ENCODE measurements at places on chromosomes 13 and 19. TPM values are rescaled to one million over a fixed set of nuclear protein-coding genes. Genes with fewer than 3 reads are reported as not detected.

KLK10 gene
- not detected for total RNA-seq

JUNB gene
- total RNA-seq, result 176 TPM

SCN1B gene
- 15.8 TPM for total RNA-seq

SLAIN1 gene
- total RNA-seq, result 16.3 TPM

METTL21C gene
- total RNA-seq, result not detected

MAP3K10 gene
- total RNA-seq, result 9.6 TPM

LIN7B gene
- total RNA-seq, result 6.4 TPM

ELAVL3 gene
- total RNA-seq, result under 0.01 TPM

SERTM1 gene
- not detected for total RNA-seq

IRGC gene
- not detected for total RNA-seq

CYP4F11 gene
- not detected for total RNA-seq

ALKBH6 gene
- total RNA-seq, result 33.4 TPM

NANOS3 gene
- total RNA-seq, result 0.63 TPM

FPR2 gene
- not detected for total RNA-seq

CYP2B6 gene
- total RNA-seq, result not detected

KLF5 gene
- 5.9 TPM for total RNA-seq

CEACAM8 gene
- total RNA-seq, result not detected

SHISA2 gene
- total RNA-seq, result 119 TPM

CRX gene
- total RNA-seq, result not detected

NALCN gene
- total RNA-seq, result 1.3 TPM

OR4F17 gene
- total RNA-seq, result not detected

CD209 gene
- total RNA-seq, result not detected

URAD gene
- total RNA-seq, result not detected

PRX gene
- 3.4 TPM for total RNA-seq

CLIP3 gene
- total RNA-seq, result 2.6 TPM

PRR12 gene
- total RNA-seq, result 15.8 TPM

CACNG8 gene
- total RNA-seq, result 0.13 TPM

TMEM59L gene
- 1.3 TPM for total RNA-seq

SPHK2 gene
- total RNA-seq, result 11.7 TPM

ZNF98 gene
- 1.3 TPM for total RNA-seq

KLK5 gene
- not detected for total RNA-seq

SIGLEC12 gene
- total RNA-seq, result not detected

BST2 gene
- total RNA-seq, result 12.2 TPM

OR10H3 gene
- not detected for total RNA-seq
